Stimulated activated memory B cell treated with anti-CD40 and anti-IgM and Interleukin-4, amounts not matched to agents 10 μg/mL and 1 μg/mL and 100 μg/mL, for 72 hours (primary cell): ENCODE measurements at places on chromosomes 7 and 10.

DNA sequence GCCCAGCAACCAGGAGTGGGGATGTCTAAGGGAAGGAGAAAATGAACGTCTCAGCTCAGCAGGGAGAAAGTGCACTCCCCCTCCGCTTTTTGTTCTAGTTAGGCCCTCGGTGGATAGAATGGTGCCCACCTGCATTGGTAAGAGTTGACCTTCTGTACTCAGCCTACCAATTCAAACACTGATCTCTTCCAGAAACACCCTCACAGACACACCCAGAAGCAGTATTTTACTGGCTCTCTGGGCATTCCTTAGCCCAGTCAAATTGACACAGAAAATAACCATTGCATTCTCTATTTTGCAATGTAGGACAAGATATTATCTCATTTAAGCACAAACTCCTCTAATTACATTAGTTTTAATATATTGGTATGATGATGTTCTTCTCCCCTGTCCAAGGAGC, 106.1 kb upstream of the C7orf33 start:
- no peak for ATAC-seq

DNA sequence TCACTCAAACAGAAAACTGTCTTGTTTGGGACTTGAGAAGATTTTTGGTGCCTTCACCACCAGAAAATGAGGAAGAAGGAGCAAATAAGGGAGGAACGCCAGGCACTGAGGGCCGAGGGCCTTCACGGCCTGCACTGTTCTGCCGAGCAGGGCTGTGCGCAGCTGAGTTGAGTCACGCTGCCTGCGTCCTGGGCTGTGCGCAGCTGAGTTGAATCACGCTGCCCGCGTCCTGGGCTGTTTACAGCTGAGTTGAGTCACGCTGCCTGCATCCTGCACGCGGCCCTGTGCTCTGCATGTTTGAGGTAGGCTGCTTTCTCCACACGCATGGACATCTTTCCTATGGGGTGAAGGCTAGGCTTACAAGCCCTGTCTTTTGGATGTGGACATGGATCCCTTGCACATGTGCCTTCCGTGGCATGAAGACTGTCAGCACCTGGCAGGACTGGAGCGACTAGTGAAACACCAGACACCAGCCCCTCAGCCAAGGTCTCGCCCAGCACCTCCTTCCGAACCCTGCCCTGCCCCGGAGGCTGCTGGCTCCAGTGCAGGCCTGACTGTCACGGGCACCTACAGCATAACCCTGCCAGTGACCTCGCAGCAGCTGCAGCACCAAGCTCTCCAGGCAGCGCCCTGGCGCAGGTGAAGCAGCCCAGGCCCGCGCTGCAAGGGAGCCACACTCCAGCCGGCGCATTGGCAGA, 96.7 kb downstream of the HTR5A start:
- ATAC-seq = no peak

DNA sequence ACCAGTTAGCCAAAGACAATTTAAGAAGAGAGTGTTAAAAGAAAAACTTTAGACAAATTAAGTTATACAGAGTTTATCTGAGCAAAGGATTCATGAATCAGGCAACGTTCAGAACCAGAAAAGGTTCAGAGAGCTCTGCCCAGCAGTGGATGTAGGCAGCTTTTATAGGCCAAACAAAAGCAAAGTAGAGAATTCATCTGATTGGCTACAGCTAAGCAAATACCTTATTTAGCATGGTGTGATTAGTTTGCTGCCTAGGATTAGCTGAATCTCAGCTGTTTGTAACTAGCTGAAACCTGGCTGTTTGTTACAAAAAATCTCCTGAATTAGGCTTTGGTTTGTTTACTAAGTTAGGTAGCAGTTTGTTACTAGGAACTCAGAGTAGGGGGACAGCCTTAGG, 66.0 kb downstream of the SLC25A40 start:
- ATAC-seq = no peak

DNA sequence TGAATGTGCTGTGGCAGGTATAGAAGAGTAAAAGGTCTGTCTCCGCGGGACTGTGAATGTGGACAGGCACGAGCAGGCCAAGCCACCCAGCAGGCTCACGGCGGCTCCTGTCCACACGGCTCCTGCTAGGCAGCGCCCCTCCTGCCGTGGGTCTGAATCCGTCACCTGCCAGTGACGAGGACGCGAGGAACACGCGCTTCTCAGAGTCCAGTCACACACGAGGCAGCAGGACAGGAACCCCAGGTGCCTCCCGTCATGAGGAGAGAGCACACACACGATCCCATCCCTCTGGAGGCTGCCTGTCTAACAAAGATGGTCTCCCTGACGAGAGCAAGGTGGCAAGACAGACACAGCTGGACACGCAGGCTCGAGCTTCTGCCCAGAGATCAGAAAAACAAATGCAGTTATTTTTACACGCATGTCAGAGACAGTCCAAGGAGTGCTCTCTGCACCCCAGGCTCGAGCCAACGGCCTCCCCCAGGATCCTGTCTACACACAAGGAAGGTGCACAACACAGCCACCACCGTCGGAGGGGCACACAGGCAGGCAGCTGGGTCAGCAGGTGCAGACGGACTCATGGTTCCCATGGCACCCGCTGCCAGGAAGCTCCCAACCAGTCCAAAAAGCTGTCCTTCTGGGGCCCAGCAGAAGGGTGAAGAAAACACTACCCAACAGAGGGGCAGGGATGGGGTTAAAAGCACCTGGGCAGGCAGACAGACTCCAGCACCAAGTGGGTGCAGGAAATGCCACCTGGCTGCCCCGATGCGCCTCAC, 103.2 kb downstream of the MAD1L1 start:
- no peak for ATAC-seq

- ATAC-seq = no peak
Measured at GRCh38 chr10:126565441-126565840, 105.1 kb downstream of the C10orf90 start.

DNA sequence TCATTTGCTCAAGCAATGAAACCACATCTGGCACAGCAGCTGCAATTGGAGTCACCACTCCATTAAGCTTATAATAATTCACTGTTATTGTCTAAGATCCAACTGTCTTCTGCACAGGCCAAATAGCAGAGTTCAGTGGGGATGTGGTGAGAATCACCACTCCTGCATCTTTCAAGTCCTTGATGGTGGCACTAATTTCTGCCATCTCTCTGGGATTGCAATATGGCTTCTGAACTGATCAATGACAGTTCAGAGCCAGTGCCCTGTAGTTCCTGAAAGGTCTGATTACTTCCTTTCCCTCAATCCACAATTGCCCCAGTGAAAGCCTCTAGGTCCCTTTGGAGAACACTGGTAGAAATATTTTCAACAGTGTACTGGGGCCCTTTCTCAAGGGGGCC, 6.4 kb downstream of the IGFBP1 start:
- ATAC-seq = no peak

GRCh38 chr10:124092860-124093773, at the start of gene CHST15:
CHST15 (minus strand) TSS chr10:124093598; CDS start chr10:124046212, 47,386 bp downstream.
- peak; percentile 60 for ATAC-seq

- ATAC-seq = no peak
Measured at GRCh38 chr7:137547485-137547884, 204.0 kb upstream of the PTN start.

- ATAC-seq = no peak
Measured at GRCh38 chr7:47636433-47637175, 54.7 kb upstream of the TNS3 start.

DNA sequence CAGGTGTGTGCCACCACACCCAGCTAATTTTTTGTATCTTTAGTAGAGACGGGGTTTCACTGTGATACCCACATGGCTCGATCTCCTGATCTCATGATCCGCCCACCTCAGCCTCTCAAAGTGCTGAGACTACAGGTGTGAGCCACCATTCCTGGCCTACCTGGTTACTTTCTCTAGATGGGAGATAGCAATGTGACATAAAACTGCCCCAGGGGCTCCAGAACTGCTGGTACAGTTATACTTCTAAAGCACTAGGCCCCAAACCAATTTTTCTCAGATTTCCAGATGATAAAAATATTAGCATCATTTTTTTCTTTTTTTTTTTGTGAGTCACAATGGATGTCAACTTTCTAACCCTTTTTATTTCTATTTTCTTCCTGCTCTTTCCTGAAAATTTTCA, 27.4 kb downstream of the ITGB8 start:
- ATAC-seq = no peak

GRCh38 chr10:125925262-125925834, 29.0 kb downstream of the FANK1 start:
- no peak for ATAC-seq
